NCI-H1436 (cell line): ENCODE measurements at places on chromosomes 3 and 15.

- no peak for DNase-seq
Measured at GRCh38 chr3:34683851-34684250, 885.4 kb downstream of the PDCD6IP start.

GRCh38 chr3:160127308-160127707 lies 97.9 kb upstream of the C3orf80 start:
- DNase-seq: no peak

GRCh38 chr3:28028554-28028953 lies 212.9 kb upstream of the CMC1 start:
- DNase-seq: no peak

- DNase-seq: no peak
Measured at GRCh38 chr3:187403768-187404288, 35.6 kb downstream of the RTP4 start.

GRCh38 chr3:52532517-52532837 lies 1.2 kb downstream of the NT5DC2 start:
- DNase-seq: no peak

DNA sequence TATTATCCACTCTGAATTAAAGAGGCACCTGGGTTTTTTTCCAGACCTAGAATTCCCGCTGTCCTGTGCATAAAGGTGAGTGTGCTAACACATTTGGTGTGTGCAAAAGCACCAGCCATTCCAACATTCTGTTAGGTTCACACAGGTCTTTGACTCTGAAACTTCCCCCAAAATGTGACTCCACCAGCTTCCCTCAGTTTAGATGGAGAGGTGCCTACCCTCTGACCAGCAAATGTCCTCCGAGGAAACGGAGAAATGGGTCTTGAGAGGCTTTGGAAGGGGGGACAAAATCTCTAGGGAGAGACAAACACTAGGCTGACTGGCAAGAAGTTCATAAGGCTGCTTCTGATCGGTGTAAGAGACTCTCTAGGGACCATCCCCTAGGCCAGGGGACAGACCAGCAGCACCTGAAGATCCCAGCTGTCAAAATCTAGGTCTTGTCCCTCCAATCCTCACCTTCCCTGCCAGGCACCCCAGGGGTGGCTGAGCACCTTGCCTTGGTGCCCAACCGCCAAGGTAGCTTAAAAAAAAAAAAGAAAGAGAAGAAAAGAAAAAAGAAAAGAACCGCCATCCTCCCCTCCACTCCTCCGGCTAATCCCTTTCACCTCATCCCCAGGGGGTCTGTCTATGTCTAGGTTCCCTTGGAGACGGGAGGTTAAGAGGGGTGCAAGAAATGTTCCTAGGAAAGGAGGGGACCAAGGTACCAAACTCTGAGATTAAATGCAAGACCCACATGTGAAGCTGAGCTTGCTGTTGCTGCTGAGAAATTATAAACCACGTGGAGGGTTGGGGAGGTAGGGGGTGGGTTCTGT lies 2.0 kb upstream of the MECOM start:
- DNase-seq: no peak

- no peak for DNase-seq
Measured at GRCh38 chr3:53102601-53103147, 27.6 kb downstream of the RFT1 start.

GRCh38 chr3:119973018-119973646 lies 121.1 kb downstream of the GSK3B start:
- DNase-seq: no peak

- no peak for DNase-seq
Measured at GRCh38 chr15:85671156-85671555, 123.6 kb downstream of the KLHL25 start.

DNA sequence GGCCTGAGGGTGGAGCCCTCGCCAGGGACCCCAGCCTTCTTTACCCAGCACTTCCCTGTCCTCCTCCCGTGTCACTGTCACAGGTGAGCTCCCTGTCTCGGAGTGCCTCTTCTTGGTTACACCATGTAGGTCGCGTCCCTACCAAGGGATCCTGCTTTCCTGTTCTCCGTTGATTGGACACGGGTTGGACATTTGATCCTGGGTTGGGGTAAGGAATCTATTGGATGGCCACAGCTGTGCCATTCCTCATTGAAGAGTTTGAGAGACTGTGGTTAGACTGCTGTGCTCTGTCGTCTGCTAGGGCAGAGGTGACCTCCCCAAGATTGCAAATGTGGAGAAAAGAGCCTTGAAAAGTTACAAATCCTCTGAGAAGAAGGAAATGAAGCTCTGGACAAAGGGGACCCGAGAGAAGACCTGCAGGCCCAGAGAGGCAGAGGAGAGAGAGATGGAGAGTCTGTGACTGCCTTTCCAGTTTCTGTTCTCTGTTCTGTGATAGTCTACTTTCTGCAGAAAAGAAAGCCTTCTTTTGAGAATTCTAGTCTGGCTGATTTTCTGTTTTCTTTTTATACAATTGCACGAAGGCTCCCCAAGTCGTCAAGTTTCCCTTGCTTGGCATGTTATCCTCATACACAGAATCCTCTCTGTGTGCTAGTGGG lies 325.7 kb upstream of the RGMA start:
- DNase-seq: no peak

- no peak for DNase-seq
Measured at GRCh38 chr3:187017511-187018230, 87.3 kb downstream of the ST6GAL1 start.

DNA sequence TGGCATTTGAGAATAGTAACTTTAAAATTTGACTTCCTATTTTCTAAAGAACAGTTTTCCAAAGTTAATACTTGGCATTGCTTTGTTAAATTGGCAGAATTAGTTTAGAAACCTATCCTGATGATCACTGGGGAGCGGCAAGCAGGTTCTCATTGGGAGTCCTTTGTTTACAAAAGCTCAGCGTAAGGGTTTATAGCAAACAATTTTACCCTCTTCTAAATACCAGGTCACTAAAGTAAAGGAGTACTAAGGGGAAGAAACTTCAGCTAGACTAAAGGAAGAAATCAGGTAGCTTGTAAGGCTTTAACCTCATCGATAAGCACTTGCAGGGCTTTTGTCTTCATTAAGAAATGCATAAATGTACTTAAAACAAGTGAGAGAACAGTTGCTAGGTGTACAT lies 18.2 kb downstream of the TSC22D2 start:
- DNase-seq: no peak

DNA sequence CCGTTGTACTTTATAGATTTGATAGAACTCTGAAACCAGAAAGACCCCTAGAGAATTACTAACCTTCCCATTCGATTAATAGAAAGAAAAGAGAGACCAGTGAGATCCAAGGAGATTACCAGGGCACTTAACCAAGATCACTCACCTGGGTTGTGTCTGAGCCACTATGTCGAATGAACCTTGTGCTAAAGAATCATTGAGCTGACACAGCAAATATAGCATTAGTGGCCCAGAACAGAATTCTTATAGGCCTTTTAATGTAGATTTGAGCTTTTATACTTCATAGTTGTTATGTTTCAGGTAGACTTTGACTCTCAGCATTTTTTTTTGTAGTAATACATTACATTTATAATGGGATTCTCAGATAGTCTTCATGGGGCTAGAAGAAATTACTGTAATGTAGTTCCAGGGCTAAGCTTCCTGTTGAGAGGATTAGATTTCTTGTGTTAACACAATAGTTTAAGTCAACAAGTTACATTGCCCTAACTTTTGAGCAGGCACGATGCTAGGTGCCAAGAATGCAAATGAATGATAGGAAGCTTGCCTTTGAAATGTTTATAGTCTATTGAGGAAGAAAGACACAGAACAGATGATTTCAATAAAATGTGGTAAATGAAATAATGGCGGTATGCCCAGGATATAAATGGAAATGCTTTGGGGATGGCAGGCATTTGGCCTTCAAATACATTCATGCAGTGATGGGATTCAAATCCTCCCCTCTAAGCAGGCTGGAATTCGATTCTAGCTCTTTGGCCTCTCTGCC lies 24.4 kb upstream of the ABHD10 start:
- DNase-seq: no peak

DNA sequence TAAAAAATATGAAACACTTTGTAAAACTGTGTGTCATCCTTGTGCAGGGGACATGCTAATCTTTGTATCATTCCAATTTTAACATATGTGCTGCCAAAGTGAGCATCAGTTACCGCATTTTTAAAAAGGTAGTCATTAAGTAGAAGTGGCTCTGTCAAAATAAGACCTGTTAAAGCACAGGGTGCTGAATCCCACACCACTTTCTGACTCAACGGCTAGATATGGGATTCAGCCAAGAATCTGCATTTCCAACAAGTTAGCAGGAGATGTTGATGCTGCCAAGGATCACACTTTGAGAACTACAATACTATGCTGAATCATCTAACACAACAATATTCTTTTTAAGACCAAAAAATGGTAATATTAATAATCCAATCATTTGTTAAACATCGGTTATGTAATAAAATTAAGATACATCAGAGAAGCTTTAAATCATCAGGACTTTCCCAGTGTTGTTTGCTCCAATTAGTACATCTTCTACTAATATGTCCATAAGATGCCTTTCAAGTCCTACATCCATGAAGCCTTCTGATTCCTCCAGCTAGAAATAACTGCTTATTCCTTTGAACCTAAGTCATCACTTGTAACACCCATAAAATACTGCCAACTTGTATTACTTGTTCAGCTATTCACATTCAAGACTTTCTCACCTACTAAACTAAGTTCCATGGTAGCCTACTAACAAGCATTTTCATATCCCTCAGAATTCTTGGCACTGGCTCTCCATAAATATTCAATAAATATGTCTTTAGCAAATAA lies 71.1 kb downstream of the TBL1XR1 start:
- no peak for DNase-seq

GRCh38 chr3:179716226-179716625 lies 63.4 kb downstream of the USP13 start:
- DNase-seq: no peak

- DNase-seq: no peak
Measured at GRCh38 chr15:33243393-33243792, 48.9 kb upstream of the FMN1 start.

GRCh38 chr3:71194785-71195184 lies 388.7 kb downstream of the FOXP1 start:
- no peak for DNase-seq

- no peak for DNase-seq
Measured at GRCh38 chr15:41490355-41490754, 3.3 kb upstream of the ITPKA start.

- DNase-seq: no peak
Measured at GRCh38 chr3:132898141-132898540, 140.1 kb upstream of the TMEM108 start.

GRCh38 chr3:192991356-192991755 lies 73.7 kb upstream of the MB21D2 start:
- no peak for DNase-seq

DNA sequence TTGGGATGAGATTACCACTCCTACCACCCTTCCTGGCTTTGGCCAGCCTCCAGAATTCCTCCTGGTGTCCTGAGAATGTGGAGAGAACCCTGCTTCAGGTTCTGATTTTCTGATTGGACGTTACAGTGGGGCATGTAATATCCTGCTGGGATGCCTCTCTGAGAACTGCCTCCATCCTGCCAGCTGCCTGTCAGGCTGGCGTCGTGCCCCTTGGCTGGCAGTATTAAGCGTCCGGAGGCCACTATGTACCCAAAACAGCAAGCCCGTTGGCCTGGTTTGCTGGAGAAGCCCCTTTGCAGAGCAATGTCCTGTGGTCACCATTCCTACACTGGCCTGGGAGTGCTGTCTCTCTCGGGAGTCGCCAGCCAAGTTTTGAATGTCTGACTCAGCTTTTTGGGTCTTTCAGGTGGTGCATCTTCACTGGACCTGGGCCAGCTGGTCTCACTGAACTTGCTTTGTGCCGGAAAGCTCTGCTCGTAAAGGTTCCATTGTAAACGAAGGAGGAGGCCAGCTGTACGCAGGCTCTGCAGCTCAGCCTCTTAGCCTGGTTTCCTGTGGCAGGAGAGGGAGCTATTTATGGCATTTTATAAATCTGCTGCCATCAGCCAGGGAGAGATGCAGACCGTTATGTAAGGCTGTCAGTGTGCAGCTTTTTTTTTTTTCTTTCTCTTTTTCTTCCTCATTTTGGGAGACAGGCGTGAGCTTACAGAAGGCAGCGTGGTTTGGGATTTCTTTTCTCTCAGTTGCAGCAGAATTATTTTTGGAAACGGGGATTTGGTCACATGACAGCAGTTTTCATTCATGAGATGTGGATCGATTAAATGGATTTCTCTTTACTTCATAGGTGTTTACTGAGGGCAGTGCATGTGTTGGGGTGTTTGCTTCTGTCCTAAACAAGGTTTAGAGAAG lies 19.0 kb upstream of the TRAK1 start:
- no peak for DNase-seq

DNA sequence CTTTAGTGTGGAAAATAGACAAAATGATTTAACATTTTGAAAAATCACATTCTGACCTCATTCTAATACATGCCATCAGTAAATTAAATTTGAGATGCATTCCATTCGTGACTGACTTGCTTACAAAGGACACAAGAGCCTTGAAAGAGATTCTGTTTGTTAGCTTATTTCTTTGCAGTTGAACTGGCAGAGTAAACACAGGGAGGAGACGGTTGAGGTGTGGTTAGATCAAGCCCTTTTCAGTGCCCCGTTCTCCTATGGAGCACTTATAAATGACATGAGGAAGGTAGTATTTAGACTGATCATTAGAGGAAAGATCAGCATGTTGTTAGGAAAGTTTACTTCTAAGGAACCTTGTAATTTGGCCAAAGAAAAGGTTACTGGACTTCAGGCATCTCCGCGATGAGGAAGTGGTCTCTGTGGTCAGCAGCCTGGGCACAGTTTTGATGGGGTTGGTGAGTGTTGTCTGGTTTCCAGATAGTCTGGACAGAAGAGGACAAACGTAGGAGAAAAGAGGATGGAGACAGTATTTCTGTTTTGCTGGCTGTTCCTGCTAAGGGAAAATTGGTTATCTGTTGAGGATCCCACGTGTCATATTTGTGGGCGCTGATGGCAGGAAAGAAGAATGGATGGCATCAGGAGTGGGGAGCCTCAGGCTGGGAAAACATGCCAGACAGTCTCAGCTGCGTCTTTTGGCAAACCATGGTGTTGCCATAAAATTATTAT lies 328.9 kb upstream of the TBL1XR1 start:
- DNase-seq: no peak

- no peak for DNase-seq
Measured at GRCh38 chr15:61752001-61752400, 308.2 kb downstream of the VPS13C start.

- DNase-seq: no peak
Measured at GRCh38 chr3:100891033-100891432, 102.2 kb downstream of the ABI3BP start.

- no peak for DNase-seq
Measured at GRCh38 chr3:154728285-154728684, 298.3 kb upstream of the GPR149 start.

- no peak for DNase-seq
Measured at GRCh38 chr3:82085356-82085755, 323.9 kb upstream of the GBE1 start.
